ENCODE measurements at places on chromosomes 12 and 14.

DNA sequence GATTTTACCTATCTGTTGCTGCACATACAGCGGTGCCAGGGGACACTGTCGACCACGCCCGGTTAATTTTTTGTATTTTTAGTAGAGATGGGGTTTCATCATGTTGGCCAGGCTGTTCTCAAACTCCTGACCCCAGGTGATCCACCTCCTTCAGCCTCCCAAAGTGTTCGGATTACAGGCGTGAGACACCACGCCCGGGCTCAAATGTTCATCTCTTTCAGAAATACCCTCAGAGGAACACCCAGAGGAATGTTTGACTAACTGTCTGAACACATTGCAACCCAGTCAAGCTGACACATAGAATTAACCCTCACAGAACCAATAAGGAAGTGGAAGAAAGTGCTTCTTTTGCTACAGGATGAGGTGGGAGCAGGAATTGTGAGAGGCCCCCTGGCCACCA is 15.0 kb upstream of the ETFBKMT start:
- no peak for DNase-seq

- DNase-seq: no peak
These were observed 25.5 kb downstream of the ATF7IP start for GRCh38 chr12:14390870-14391530.

- DNase-seq: peak; percentile 9
These were observed 8.9 kb downstream of the GPR65 start for GRCh38 chr14:88013750-88014349.

GRCh38 chr14:73696466-73697400 is 17.5 kb downstream of the PNMA1 start:
- no peak for DNase-seq

GRCh38 chr14:81157431-81157830 is 63.3 kb downstream of the GTF2A1 start:
- DNase-seq: no peak

DNA sequence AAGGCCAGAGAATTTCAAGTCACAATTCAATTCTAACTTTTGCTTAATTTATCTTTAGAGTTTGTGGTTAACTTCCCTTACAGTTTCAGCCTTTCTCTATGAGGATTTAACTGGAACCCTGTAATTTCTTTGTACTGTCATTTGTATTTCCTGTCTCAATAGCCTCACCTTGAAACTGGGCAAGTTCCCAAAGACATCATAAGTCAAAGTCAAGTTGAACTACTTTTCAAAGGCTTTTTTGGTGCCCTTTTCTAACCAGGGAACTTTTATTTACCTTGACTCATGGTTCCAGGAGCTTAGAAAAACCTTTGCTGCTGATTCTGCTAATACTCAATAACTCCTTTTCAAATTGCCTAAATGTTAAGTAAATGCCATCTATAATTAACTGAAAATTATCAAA is 200.8 kb upstream of the KRR1 start:
- DNase-seq: no peak

GRCh38 chr12:111261911-111262676 is 106.8 kb downstream of the PHETA1 start:
- no peak for DNase-seq

DNA sequence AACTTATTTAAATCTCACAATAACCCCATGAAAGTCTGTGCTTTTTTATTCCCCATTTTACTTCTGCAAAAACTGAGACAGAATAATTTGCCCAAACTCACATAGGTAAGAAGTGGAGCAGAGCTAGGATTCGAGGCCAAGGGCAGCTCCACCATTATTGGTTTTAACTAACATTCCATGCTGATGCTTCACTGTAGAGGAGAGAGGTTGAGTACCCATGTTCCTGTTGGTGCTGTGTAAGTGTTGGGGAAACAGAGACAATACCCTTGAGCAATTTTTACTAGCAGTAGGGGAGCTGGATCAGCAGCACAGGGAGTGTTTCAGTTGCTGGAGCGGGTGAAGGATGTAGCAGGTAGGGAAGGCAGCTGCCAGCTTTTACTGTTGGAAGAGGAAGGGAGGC is 21.1 kb downstream of the RASSF8 start:
- no peak for DNase-seq

DNA sequence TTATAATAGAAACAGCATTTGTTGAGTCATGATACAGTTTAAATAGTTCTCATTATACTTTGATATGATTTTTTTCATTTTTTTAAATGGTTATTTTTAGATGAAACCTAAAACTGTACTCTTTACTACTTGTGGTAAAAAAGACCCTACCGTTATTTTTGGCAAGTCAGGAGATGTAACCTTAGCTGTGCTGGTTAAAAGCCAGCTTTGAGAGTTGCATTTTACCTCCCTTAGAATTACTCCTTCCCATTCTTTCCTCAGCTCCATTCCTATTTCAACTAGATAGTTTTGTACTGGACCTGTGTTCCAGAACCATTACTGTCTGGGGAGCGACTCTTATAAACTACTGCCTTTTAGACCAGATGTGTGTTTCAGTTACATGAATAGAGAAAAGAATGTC is 92.0 kb downstream of the RAD51B start:
- no peak for DNase-seq

DNA sequence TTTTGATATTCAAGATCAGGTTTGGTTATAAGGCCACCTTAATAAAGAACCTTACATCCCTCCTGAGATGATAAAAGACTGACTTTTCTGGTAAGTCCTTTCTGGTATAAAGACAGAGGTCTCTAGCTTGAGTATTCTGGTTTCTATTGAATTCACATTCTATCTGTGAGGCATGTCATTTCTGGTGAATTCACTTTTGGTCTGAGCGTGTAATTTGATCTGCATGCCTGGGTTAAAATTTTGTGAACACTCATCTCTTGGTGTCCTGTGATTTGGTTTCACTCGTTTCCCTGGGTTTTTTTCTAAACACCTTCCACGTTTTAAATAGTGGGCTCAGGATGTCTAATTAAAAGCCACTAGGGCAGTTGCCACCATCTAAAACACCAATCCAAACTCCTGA is 12.2 kb downstream of the EIF5 start:
- no peak for DNase-seq

DNA sequence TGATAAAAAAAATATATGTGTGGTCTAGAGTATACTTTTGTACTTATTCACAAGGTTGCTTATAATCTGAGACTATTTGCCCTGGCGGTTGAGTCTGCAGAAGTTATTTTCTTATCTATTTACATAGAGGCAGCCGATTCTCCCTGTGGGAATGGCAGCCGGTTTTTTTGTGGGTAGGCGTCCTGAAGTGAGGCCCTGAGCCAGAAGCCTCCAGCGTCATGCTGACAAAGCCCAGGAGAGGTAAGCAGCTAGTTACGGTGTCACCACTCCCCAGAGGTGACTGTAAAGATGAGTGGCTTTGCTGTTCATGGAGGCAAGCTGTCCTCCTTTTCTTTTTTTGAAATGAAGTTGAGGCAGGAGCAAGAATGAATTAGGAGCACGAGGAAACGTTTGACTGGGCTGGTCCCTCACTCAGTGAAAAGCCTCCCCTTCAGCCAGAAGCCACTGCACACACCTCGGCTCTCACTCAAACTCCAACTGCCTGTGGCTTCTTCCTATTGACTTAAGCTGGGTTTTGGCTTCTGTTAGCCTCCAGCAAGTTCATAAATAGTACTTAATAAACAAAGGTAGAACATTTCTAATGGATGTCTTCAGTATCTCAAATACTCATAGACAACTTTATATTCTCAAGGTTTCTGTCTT is 21.5 kb downstream of the PAX9 start:
- DNase-seq: no peak

GRCh38 chr12:73863546-73863945 is 674.1 kb upstream of the ATXN7L3B start:
- no peak for DNase-seq

DNA sequence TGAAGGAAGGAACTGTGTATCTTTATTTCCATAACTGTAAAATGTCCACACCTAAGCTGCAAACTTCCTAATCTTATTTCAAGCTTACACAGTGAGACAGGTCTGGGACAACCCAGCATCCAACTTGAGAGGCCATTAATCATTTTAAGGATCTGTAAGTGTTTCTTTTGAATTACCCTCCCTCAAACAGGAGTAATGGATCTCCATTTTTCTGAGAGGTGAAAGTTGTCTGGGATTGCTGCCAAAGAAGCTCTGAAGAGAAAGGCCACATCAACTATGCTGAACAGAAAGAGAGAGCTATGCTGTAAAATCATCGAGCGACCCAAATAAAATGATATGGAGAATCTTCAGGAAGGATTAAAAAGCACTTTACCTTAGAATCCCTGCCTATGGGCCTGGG is 131.7 kb upstream of the CPNE8 start:
- DNase-seq: no peak

DNA sequence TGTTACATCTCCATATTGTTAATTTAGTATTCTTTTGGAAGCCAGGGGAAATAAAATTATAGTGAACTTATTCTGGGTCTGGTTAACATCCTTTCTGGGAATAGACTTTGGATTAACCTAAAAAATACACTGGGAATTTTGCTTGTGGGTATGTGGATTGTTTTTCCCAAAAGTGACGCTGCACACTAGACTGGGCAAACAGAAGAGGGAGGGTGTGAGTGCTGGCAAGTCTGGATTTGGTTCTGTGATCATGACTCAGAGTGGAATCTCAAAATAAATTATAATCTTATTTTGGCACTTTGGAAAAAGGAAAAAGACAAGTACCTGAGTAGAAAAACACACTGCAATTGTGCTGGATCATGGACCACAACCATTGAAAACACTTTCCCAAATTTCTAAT is 15.2 kb upstream of the LUM start:
- no peak for DNase-seq

- DNase-seq: no peak
These were observed 443.0 kb downstream of the RAD51B start for GRCh38 chr14:68262567-68262966.

DNA sequence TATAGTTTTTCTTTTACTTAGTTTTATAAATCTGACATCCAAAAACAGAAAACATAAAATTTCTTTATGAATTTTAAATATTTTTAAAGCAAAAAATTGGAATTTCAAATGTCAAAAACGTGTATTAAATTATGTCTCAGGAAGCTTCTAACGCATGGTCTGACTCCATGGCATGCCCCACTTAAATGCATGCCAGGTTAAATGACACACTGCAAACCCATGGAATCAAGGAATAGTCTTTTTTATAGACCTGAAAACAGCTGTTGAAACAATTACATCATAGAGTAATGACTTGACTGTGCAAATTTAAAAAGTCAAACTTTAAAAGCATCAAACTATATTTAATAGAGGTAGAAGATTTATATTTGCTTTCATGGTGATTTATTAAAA is 96.1 kb upstream of the DACT1 start:
- no peak for DNase-seq

- DNase-seq: no peak
These were observed 39.6 kb downstream of the IQSEC3 start for GRCh38 chr12:106118-106591.

GRCh38 chr12:2667716-2668440 is 126.9 kb upstream of the FKBP4 start:
- no peak for DNase-seq

DNA sequence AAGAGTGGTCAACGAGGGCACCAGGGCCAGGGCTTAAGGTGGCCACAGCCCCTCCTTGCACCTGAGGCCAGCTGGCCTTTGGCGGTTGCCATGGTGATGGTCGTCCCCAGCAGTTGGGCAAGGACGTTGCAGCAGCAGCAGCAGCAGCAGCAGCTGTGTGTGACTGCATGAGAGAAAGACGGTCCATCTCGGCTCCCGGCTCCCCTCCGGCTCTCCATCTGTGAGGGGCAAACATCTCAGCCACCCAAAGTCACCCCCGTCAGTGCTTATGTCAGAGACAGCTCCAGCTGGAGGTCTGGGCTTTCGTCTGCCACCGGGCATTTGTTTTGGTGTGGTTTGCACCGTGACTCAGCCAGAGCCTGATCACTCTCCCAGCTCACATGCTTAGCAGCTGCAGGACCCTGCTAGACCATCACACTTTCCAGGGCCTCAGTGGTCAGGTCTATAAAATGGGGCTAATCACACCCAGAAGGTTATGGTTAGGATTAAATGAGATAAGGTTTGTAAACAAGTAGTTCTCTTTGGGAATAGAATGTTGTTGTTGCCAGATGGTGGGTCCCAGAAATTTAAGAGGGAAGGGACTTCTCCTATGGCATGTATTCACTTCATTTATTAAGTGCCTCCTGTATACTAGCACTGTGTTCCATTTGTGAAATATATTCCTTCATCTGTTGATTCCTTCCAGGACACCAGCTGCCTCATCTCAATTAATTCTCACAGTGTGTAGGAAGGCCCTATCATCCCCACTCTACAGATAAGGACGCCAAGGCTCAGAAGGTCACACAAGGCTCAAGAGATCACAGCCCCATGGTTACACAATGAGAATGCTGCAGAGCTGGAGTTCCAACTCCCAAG is 212.6 kb upstream of the LHX5 start:
- no peak for DNase-seq

- no peak for DNase-seq
These were observed 17.8 kb downstream of the BRF1 start for GRCh38 chr14:105283028-105283427.

DNA sequence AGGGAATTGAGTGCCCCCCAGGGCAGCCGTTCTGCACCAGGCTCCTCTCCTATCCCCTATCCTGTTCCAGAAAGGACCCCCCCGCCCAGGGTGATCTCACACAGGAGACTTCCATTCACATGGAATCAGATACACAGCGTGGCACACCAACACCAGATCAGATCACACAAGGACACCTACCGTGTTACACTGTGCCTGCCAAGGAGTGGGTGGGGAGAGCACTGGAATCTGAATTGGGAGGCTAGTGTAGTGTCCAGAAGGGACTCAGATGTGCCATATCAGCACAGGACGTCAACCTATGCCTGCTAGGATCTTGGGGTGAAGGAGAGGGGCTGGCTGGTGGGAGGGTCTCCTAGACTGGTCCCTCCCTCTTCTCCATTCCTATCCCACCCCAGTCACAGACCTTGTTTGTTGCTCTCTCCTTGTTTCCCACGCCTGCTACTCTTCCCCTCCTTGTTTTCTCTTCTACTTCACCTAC is 2.3 kb downstream of the PTMS start:
- no peak for DNase-seq

DNA sequence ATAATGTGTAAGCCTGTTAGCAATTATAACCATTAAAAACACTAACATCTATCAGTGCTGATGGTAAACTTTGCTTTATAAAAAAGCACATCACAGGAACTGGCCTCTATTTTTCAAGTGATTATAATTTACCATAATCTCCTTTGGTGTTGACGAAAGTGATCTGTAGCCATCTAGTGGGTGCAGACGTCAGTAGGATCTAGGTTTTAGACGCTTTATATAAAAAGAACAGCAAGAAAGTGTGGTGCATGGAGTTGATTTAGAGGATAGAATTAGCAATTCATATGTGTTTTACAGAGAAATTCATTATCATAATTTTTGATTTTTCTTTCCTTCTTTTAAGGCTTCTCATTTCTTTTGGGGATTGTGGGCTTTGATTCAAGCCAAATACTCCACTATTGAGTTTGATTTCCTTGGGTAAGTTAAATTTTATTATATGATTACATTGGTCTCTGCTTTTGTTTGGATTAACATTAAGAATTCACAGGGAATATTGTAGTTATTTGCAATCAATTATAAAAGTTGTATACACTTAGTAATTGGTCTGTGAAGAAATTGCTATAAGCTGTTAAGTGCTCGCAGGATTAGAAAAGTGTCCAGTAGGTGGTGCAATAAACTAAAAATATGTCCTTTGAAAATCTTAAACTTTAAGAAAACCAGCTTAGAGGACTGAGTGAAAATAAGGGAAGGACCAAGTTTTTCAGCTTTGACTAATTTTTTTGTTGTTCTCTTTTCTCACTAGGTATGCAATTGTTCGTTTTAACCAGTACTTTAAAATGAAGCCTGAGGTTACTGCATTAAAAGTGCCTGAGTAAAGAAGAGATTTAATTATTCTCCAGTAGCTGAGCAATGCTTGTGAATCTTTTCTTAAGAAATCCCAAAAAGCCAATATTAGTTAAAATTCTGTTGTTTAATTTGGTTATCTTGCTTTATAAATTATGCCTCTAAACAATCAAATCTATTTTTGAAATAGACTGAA is 59.5 kb downstream of the ETNK1 start:
- DNase-seq: no peak
